ENCODE measurements at places on chromosomes 12 and 14.
A peak's percentile ranks its signal among the peaks of the same experiment; 100 is the strongest.

DNA sequence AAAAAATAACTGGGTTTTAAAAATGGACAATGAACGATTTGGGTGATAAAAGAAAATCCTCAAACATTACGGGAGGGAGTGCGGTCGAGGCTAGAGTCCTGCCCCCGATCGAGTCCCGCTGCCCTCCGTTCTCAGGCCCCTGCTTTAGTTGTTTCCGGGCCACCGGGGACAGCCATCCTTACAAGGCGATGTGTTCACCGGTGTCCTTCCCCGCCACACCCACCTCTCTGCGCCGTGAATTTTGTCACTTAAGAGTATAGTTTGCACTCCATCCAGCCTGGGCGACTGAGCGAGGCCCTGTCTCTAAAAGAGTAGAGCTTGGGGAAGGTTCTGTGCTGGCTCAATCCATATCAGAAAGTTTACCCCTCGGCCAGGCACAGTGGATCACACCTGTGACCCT is 2.9 kb downstream of the ULK1 start:
- no peak for DNase-seq

DNA sequence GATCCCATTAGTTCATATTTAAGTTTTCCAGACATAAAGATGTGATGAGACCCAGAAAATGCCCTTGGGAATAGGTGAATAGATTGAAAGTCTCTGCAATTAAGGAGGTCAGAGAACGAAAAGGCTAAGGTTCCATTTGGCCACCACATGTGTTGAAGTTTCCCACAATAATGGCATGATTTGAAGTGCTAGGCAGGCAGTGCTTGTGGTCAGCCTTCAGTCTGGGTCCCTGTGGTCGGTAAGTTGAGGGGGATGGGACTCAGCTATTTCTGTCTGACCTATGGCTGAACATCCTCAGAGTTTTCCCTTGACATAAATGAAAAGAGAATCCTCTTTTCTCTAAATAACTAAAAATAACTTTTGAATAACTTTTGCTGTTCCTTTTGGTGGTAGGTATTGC is 92.4 kb downstream of the PELI2 start:
- no peak for DNase-seq

DNA sequence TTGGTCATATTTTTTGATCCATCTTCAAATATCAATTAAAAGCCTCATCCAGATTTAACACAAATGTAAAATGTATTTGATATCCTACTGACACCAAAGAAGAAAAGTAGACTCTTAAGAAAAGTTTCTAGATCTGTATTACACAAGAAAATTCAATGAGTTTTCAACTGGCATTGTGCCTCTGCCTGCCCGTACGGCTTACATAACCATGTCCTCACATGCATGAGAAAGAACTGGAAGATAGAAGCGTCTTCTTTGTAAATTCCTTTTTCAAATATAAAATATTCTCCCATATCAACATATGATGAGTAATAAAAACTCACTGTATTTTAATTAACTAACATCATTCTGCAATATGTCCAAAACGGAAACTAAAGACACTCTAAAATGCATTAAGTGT is 7.2 kb downstream of the ANKS1B start:
- DNase-seq = no peak

- no peak for DNase-seq
These were observed 614.0 kb downstream of the ETNK1 start for GRCh38 chr12:23238957-23239356.

GRCh38 chr14:47541662-47542061 is 133.7 kb downstream of the MDGA2 start:
- no peak for DNase-seq

GRCh38 chr12:64631197-64631596 is 20.9 kb downstream of the RASSF3 start:
- no peak for DNase-seq

GRCh38 chr12:125093681-125094330 is 28.6 kb downstream of the AACS start:
- no peak for DNase-seq

DNA sequence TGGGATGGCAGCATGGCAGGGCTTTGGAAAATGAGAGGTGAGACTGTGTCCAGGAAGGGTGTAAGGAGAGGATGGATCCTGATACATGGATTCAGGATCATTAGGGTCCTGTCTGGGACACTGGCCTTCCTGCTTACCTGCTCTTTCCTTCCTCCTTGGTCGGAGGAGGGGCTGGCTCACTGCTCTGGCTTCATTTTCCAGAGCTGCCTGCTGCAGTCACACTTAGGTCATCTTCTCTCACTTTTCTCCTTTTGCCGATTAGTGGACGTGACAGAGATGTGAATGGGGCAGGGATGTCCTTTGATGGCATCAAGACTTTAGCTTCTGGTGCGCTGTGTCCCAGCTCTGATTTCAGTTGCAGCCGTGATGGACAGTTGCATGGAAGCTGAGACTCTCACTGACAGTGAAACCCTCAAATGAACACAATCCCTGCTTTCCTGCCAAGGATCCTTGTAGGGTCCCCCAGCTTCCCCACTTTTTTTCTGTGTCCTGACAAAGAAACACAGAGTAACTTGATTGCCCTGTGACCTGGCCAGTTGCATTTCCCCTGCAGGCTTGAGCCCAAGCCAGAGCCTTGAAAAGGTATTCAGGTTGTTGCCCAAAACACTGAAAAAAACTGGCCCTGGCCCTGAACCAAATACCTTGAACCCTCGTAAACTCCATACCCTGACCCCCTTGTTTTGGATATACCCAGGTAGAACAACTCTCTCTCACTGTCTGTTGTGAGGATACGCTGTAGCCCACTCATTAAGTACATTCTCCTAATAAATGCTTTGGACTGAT is 756 bp upstream of the CIDEB start:
- DNase-seq = no peak

DNA sequence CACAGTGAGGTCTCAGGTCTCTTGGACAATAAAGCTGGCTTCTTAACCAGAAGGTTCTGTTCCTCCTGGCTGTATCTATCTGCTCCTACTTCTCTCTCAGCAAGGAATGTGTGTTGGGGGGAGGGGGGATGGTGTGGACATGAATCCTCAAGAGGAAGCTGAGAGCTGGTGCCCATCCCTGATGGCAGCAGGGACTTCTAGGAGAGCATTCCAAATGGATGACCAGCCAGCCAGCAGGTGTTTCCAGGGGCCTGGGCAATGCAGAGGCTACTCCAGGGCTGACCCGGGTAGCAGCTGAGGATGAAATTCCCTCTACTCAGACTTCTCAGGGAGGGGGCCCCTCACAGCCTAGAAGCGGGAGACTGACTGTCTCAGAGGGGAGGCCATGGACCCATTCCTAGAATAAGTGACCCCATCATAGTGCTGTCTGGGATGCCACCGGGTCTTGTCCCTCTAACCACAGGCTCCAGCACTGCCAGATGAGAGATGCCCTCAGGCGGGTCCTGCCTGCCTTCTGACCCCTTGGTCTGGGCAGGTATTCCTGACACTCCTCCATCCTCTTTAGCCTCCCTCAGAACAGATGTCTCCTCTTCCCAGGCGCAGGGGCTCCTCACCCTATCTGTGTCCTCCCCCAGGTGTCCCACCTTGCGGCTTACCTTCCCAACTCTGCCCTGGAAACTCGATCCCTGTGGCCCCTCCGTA is 1.2 kb downstream of the RAB15 start:
- no peak for DNase-seq

DNA sequence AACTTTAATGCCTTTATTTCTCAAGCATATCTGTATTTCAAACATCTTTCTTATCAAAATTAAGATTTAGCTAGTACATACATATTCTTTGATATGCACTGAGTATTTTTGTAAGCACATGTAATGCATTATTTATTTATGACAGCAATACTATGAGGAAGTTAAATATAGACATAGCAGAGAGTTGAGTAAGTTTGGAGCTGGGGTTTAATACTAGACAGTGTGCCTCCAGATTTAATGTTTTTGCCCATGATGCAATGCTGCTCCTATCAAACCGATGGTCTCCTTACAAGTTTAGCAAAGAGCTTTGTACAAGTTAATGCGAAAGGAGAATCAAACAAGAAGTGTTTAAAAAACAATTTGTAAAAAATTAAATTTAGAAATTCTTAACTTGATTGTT is 826.6 kb upstream of the MGAT4C start:
- no peak for DNase-seq

- DNase-seq = peak; percentile 65
These were observed 135.7 kb downstream of the PPM1H start for GRCh38 chr12:62799126-62799736.

DNA sequence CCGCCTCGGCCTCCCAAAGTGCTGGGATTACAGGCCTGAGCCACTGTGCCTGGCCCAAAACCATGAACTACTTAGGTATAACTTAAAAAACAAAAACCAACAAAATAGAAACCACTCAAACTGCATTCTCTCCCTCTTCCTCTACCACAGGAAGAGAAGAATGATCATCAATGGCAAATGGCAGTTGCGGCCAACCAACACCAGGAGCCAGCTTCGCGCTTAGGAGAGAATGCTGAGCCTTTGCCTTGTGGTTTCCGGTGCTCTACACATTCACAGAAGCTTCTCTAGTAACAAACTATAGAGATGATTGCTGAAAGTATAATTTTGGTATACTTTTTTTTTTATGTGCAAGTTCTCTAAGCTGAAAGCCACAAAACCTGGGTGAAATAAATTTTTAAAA is 17.1 kb downstream of the CATSPERB start:
- DNase-seq = peak; percentile 15

DNA sequence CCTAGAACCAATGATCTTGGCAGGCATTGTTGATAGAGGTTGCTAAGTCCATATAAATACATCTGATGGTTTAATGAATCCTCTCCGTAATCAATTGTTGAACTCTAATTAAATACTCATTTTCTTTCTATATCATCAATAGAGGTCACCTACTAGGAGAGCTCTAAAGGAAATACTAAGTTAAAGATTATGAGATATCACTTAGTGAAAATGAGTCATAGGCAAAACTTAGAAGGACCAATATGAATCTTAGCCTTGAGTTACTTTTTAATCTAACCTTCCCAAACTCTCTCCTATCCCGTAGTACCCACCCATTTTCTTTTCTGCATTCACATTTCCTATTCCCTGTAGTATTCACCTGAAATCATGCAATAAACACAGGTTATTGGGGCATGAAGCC is 50.2 kb downstream of the MBIP start:
- no peak for DNase-seq

DNA sequence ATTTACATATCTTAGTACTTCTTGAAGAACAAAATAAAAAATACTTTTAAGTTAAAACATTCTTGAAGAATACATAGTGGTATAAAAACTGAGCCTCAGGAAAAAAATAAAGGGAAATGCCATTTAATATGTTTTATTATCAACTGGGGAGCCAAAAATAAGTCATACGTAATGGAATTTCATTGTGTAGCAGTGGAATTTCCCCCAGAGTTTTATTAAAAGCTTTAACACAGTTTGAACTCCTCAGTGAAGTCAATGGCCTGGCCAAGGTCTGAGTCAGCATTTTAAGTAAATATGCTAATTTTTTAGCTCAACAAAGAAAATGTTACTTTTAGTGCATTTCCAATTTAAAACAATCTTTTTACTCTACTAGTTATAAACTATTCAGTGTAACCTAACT is 350.1 kb upstream of the ATP2B1 start:
- DNase-seq = no peak

DNA sequence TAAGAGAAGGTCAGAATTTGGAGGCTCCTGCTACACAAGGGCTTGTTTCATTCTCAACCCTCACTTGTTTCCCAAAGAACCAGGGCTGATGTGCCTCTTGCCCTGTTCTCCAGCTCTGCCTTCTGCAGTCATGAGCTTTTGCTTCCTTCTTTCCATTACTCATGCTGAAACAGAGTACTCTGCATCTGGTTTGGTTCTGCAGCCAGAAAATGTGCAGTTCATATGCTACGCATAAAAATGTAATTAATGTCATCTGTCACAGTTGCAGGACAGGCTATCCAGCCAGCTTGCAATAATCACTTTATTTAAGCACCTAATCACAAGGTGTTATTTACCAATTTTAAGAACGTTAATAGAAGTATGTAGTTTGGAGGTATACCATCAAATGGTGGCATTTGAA is 150.2 kb downstream of the SRGAP1 start:
- no peak for DNase-seq

- DNase-seq = no peak
These were observed 41.9 kb upstream of the BEGAIN start for GRCh38 chr14:100629098-100629497.

GRCh38 chr12:15152456-15152855 is 68.8 kb downstream of the RERG start:
- no peak for DNase-seq

DNA sequence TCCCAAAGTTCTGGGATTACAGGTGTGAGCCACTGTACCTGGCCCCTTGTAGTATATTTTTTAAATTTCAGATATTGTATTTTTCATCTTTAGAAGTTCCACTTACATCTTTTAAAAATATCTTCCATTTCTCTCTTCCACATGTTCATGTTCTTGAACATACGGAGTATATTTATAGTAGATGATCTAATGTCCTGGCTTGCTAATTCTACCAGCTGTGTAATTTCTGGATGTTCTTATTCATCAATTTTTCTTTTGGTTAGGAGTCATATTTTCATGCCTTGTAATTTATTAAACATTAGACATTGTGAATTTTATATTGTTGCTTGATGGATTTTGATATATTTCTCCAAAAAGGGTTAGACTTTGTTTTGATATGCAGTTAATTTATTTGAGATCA is 30.8 kb downstream of the NTN4 start:
- no peak for DNase-seq

DNA sequence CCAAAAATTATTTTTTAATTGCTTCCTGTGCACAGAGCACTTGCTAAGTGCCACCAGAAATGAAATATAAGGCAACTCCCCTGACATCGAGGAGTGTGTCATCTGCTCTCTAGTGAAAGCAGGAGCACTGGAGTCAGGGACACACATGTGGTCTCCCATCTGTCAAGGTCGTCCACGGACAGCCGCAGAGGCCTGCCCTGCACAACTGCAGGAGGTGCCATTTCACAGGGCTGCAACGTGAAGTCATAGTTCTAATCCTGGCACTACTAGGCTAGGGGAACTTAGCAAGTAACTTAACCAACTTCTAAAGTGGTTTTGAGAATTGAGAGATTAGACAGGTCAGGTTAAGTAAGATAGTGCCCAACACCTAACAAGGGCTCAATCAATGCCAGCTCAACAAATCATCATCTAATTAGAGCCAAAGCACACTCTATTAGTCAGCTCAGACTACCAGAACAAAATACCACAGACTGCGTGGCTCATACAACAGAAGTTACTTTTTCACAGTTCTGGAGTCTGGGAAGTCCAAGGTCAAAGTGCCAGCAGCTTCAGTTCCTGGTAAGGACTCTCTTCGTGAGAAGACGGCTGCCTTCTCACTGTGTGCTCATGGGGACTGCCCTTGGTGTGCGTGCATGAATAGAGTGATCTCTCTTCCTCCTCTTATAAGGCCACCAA is 30.7 kb downstream of the FOXN3 start:
- DNase-seq = no peak

DNA sequence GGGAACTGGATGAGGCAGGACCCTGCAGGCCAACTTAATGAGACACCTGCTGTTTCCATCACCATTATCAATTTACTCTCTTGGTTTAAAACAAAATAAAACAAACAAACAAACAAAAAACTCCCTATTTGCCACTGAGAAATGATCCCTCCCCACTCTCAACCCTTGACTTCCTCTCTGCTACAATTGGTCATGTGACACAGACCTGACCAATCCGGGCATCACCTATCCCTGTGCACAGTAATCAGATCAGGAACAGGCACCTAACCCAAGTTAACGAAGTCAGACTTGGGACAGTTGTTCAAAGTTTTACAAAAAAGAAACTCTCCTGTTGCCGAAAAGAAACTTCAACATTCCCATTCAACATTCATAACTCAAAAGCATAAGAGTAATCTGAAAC is 58.4 kb downstream of the NELL2 start:
- no peak for DNase-seq

Data from activated CD4-positive, alpha-beta T cell treated with anti-CD3 and anti-CD28 coated beads, Interleukin-2, amount 50 U/mL, for 48 hours (primary cell).